D721Med (cell line): ENCODE measurements at places on chromosomes 3 and 15.

GRCh38 chr3:35648347-35648746, 9.0 kb downstream of the ARPP21 start:
- DNase-seq, result no peak

DNA sequence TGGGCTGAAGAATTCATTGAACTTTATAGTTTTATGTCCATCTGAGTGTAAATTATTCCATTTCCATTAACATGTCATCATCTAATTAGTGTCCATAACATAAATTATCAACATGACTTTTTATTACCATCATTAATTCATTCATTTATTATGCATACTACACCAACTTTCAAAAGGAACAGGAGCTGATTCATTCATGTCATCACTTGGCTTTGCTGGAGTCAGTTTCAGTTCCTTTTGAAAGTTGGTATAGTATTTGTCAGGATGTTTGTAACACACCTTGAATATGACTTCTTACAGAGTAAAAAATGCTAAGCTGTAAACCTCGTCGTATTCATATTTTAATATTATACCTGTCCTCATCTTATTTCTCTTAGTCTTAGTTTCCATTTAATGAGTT, 298.0 kb upstream of the RBMS3 start:
- DNase-seq, result no peak

- no peak for DNase-seq
These were observed 12.8 kb downstream of the SYNM start for GRCh38 chr15:99117563-99118257.

DNA sequence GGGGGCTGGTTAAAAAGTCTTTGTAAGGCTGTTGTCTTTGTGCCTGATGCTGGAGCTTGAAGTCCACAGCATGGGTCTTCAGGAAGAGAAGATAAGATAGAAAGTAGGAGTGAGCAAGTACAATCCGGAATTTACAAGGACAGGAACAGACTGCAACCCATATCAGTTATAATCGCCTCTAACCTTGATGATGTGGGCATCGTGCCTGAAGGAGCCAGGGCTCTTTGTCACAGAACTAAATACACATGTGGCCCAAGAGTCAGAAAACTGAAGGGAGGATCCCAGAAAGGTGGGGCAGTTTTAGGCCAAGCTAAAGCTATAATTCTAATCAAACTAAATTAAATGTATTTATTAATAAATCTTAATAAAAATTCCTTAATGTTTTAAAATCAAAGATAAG, 132.2 kb downstream of the TMCO5A start:
- no peak for DNase-seq

- DNase-seq, result no peak
These were observed 23.4 kb downstream of the PXK start for GRCh38 chr3:58356054-58356453.

GRCh38 chr15:49024840-49025239, 21.4 kb downstream of the SECISBP2L start:
- no peak for DNase-seq

DNA sequence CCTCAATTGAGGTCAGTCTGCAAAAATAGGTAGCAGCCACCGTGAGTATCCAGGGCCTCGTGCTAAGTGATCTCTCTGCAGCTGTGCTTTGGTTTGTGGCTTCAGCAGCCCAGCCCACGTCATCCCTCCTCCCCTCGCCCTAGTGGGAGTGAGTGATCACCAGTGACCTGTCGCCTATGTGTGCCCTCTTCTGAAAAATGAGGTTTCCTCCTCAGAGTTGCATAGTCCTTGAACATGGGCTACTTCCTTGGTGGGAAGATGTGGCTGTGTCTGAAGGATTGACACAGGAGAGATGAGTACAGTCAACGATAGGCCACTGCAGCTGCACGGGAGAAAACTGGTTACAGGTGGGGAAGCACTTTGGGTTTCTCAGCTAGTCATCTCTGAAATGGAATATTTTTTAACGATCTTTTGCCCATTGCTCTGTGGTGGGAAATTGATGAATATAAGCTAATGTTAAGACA, 144.8 kb upstream of the BHLHE40 start:
- no peak for DNase-seq

DNA sequence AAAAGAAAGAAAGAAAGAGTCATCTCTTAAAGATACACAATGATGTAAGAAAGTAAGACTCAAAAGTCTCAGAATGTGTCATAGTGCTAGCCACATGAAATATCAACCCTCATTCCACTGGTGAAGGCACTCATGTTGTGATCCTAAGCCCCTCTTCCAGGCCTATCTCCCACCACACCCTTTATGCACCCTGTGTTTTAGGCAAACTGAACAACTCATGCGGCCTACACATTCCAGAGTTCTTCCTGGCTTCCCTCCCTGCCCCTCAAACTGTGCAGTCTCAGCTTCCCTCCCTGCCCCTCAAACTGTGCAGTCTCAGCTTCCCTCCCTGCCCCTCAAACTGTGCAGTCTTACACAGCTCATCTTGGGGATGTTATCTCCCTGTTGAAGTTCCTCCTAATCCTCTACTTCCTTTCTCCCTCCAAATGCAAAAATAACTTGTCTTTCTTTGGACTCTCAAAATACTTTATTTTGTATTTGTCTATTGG, 69.0 kb upstream of the FNDC3B start:
- DNase-seq, result no peak

DNA sequence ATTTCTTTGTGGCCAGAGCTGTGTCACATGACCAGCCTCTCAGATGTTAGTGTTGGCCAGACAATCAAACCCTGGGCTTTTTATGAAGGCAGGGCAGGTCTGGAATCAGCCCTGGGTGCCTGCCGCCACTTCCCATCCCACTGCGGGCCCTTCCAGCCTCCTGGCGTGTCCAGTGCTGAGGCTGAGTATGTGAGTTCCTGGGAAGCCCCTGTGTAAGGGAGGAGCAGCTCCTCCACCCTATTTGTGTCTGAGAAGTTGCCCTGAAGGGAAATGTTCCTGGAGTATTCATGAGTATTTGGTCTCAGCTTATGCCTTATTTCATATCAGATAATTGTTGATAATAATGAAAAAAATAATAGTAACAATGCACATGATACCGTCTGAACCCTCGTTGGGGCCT, 190.1 kb downstream of the NSMCE3 start:
- no peak for DNase-seq

DNA sequence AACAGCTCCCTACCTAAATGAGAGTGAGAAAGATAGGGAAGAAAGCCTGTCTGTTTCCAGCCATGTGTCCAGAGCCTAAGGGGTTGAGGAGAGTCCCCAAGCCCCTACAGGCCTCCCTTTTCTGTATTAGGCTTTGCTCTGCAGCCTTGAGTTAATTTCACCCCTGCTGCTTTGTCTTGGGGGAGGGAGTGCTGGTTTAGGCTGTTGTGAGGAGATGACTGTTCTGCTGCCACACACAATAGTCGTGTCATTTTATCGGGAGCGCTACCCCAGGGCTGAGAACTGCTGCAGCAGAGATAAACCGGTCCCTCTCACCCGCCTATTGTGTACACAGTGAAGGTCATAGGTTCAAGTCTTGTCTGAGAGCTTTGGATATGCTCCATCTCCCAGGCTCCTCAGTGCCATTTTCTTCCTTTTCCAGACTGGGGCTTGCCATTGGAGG, 1.4 kb downstream of the ZNF609 start:
- no peak for DNase-seq

DNA sequence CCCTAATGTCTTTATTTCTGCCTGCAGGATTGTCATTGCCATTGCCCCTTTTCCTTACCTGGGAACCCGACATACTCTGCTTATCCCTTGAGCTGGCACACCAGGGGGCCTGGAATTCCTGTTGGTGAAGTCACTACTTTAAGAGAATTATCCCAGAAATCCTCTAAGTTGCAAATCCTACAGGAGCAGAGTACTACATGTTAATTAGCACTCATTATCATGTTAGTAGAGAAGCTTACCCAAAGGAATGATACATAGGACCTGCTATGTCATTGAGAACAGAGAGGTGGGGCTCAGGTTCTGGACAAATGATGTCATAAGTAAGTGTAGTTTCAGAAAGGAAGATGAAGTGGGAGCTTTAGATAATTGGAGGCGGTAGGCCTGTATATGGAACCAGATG, 27.4 kb downstream of the SCG5 start:
- peak; percentile 27 for DNase-seq

- no peak for DNase-seq
These were observed 227.5 kb downstream of the MAGI1 start for GRCh38 chr3:65811086-65811761.

DNA sequence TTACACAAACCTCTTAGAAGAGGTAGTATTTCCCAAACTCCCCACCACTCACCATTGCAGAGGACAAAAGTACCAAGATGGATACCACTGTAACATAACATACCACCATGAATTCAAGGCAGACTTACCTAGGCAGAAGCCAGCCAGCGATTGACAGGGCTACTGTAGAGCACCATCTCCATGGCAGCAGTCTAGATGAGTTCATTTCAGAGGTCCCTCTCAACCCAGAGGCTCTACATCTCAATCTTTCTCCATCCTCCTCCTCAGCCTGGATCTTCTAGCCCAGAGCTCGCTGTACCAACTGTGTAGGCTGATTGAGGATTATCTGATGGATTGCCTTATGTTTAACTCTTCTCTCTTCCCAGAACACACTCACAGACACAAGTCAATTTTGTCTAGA, 2.0 kb upstream of the PLIN1 start:
- no peak for DNase-seq

DNA sequence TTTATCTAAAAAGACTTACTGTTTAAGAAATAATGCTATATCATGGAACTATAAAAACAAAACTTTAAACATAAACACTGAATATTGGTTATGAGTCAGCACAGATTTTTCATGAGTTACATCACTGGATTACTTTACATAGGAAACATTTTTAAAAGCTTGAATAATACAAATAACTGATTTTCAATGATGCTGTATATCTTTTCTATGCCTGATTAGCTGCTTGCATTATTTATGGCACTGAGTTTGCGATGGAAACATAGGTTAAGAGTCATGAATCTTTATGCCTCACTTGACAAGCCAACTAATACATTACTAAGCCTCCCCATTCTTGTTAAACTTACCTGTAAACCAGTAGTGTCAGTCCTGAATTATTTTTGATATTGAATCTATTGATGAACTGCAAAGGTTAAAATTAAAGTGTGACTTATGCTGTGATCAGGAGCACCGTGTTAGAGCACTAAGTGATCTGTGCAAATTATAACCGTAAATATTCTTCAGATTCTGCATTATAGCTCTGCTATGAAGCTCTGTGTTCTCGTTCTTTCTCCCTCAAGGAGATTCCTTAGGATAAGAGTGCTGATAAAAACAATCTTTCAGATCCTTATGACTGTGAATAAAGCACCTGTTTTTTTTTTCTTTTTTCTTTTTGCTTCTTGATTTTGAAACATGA, 437.3 kb upstream of the BCHE start:
- DNase-seq, result no peak

- DNase-seq, result no peak
These were observed 23.5 kb upstream of the ATP10A start for GRCh38 chr15:25886498-25887140.

DNA sequence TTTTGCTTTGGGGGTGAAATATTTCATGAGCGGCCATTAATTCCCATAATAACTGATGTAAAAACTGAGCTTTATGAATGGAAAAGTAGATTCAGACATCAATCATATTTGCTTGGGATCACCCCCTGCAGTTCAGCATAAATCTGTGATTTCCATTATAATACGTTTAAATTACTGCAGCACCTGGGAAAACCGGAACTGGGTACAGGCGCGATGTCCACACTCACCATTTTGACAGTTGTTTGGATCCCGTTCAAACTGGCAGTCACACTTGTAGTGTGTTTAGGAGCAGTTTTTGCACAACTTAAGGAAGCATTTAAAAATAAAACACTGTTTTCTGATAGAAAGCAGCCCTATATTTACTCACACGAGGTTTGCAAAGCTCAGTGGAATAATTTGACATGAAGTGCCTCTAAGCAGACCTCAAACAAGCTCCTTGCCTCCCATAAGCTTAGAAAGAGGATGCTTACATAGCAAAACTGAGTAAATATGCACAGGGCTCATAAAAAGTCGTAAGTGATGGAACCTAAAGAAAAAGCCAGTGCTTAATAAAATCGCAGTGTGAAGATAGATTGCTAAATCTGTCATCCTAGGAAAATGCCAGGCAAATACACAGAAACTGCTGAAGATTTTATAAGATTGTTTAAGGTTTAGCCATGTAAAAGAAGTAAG, 377.6 kb downstream of the PTPRG start:
- no peak for DNase-seq

- no peak for DNase-seq
These were observed 22.7 kb downstream of the ABHD6 start for GRCh38 chr3:58260261-58260731.

- no peak for DNase-seq
These were observed 117.0 kb upstream of the TSPAN3 start for GRCh38 chr15:77187751-77188464.

DNA sequence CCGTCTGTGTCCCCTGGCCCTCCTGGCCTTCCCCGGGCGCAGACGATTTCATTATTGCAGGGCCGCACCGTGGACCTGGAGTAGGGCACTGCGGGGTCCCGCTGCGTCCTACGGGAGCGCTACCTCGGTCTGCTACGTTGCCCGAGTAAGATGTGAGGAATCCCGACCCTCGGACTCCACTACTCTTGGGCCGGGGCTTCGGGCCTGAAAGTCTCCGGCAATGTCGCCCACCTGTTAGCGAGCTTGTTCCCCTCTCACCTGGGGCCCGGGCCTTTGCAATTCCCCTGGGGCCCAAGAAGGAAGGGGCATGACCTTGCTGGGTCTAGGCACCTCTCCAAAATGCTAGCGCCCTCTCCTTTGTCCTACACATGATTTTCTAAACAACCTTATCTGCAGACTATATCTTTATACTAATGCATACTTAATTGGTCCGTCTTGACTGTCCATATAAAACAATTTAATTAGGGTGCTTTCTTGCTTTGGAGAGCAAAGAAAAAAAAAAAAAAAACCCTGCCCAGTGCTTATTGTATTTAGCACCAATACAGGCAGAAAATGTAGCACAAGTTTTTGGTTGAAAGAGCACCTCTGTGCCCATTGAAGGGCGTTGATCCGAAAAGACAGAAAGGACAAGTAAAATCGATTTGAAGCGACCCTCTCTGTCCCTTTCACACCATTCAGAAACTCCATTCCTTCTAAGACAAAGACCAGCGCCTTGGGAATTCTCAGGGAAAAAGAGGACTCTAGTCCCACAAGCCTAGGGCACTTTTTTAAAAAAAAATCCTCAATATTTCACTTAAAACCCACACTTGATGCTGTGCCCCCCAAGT, 7.0 kb upstream of the NR2F2 start:
- DNase-seq, result no peak

DNA sequence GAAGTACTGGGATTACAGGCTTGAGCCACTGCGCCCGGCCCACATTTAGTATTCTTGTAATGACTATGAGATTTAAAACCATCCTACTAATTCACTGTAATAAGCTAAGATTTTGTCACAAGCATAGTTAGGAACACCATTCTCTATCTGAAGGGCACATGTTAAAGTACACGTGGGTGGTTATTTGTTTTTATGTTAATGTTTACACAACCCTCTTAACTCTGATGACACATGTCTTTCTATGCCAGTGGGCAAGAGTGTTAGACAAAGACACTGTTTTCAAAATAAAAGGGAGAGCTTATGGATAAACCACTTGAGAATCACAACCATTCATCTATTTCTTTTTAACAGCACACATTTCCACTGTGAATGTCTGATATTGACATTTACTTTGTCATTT, 537.6 kb upstream of the IL12A start:
- no peak for DNase-seq
